ENCODE measurements at places on chromosomes 5 and 9. TPM values are rescaled to one million over a fixed set of nuclear protein-coding genes. Genes with fewer than 3 reads are reported as not detected.

Gene GGTA1
- total RNA-seq = not detected

Gene PCDHB7
- total RNA-seq = 0.05 TPM

Gene RASEF
- total RNA-seq = 61.9 TPM

- peak; percentile 22 for DNase-seq
Measured at GRCh38 chr5:150184990-150185912, 4.6 kb upstream of the SLC6A7 start.

GRCh38 chr9:77175151-77175550 lies 2.2 kb upstream of the VPS13A start:
- DNase-seq = no peak

GRCh38 chr5:160272889-160273288 lies 39.5 kb downstream of the CCNJL start:
- no peak for DNase-seq

DNA sequence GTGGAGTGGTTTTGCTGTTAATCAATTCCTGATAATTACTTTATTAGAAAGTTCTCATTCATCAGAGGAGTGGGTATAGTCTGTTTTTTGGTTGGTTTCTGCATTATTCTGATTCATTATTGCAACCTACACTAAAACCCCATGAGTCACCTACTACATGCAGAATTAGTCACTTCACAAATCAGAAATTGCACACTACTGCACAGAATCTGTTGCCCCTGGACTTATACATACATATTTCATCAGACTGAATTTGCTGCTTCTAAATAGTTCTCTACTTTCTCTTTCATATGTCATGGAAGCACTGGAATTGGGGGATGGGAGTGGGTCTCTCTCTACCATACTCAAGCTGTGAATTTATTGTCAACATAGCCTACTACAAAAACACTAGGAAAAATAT lies 585.1 kb downstream of the DNAH5 start:
- no peak for DNase-seq

DNA sequence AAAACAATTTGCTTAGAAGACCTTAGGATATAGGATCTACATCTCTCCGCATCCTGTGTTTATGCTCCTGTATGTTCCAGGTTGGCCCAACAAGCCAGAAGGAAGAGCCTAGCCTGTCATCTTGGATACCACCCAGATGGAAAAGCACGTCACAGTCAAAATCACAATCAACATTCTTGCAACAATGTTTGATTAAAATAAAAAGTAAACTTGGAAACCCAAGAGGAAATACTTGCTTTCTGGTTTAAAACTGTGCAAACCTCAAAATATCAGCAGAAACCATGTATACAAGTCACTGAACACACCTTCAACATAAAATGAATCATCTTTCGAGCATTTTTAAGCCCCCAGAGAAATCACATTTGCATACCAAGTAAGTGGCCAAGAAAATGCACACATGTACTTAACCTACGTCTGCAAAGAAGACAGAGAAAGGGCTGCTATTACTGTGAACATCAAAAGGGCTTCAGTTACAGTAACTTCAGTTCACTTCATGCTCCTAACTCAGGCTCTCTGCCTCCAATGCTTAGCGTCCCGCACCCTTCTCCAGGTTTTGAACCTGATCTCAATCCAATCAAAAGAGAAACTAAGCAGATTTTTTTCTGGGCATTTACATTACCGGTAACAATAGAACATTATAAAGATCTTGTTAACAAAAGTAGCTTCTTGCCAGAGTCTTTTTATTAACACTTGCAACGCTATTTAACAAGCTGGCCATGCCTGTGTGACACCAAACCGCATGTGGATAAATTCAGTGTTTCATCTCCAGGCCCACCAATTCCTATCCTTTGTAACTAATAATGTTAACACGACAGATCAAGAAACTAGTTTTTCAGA lies 1.3 kb downstream of the ENC1 start:
- DNase-seq = peak; percentile 67

DNA sequence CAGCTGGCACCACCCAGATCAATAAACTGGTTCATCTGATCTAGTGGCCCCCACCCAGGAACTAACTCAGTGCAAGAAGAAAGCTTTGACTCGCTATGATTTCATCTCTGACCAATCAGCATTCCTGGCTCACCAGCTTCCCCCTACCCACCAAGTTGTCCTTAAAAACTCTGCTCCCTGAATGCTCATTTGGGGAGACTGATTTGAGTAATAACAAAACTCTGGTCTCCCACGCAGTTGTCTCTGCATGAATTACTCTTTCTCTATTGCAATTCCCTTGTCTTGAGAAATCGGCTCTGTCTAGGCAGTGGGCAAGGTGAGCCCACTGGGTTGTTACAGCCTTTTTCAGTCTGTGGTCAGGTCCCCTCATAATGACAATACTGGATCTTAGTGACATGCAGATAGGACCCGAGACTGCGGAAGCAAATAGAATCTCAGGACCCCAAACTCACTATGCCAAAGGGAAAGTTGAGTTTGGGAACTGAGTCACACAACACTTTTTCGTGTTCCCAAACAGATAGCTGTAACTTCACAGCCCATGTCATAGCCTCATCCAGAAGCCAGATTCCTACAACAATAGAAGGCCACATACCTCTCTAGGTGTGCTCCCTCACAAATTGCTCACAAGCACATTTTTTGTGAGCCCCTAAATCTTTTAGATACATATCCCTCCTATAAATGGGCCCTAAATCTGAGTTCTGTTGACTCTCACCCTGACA lies 175.2 kb upstream of the RAI14 start:
- DNase-seq = no peak
